Stimulated activated CD4-positive, alpha-beta T cell treated with anti-CD3 and anti-CD28 coated beads, Interleukin-15, amount 100 ng/mL, for 1 hour (primary cell): ENCODE measurements at places on chromosomes 6 and 20.

GRCh38 chr6:155093430-155093829 is 98.3 kb downstream of the TIAM2 start:
- DNase-seq, result no peak

DNA sequence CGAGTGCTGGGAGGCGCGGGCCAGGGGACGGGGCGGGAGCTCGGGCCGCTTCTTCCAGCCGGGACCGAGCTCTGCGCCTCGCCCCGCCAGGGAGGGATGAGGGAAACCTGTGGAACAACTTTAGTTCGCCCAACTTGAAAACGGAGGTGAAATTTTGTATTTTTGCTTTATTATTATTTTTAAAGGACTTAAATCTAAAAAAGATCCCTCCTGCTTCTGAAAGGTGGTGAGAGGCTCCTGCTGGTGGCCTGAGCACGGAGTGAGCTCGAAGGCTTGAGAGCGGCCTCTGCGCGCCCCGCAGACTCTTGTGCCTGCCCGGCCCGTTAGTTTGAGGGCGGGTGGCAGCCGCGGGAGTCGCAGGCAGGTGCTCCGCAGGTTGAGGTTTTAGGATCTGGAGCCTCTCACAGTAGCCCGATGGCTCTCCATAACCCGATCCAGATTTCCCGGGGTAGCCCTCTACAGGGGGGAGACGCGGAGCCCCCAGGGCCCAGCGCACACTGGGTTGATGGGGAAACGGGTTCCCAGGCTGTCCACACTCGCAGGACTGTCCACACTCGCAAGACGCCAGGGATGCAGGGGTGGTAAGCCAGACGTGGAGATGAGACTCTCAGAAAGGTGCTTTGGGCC is 46.2 kb upstream of the SUPT3H start:
- DNase-seq, result no peak

GRCh38 chr20:21322921-21323331 is 19.8 kb downstream of the XRN2 start:
- DNase-seq, result no peak

DNA sequence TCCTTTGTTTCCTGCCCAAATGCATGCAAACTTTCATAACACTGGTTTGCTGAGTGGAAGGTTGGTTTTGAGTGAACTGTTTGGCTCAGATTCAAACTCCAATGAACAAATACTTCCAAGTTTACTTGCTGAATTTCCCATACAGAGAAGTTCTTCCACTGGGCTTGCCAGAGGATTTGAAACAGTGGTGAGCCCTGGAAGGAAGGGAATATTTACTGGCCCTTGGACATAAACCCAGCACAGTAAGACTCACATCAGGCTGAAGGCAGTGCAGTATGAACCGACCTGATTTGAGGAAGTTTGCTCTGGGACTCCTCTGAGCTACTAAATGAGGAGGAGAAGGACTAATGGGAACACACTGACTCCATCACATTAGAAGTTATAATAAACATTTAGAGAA is 3.8 kb downstream of the TRAF3IP2 start:
- no peak for DNase-seq

DNA sequence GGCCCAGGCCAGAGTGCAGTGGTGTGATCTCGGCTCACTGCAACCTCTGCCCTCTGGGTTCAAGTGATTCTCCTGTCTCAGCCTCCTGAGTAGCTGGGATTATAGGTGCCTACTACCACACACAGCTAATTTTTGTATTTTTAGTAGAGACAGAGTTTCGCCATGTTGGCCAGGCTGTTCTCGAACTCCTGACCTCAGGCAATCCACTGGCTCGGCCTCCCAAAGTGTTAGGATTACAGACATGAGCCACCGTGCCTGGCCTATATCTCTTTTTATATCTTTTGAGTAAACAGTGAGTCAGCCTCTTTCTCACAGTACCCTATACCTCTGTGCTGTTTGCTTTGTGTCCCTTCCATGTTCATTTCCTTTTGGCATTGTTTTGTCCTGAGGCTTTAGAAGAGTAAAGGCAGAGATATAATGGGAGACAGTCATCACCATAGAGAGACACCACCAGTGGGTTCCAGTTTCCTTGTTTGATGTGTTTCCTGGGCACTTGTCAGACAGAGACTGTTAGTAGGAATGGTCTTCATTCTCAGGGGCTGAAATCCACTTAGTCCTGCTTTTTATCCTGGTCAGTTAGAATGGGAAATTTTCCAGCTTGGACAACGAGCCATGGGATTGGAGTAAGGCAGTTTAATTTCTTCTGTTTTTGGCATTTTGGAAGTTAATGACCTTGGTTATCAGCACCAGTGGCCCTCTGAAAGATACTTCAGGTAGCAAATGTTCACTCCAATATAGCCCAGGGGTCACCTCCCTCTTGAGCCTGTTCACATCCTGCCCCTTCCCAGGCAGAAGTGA is 32.2 kb upstream of the ASXL1 start:
- no peak for DNase-seq

DNA sequence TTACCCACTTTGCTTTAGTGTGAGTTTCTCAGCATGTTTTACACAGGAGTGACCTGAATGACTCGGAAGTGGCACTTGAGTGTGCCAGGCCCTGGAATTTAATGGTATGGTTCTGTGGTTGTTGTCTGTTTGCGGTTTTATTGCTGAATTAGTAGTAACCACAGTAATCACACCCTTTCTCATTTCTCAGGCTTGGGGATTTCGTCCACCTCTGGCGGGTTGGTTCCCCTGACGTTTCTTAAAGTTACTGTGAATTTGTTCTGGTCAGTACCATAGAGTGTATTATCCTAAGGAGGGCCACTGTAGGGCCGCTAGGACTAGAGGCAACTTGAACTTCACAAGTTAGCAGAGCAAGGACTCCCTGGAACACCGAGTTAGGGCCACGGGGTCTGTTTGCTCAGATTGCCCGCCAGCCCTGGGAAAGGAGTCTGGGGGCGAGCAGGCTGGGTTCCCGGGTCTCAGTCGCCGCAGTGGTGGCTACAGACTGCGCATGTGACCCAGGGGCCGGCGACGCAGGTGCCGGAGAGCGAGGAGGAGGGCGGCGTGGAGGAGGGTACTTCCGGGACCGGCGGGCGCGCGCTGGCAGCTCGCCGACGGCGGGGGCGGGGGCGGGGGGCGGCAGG is 546 bp upstream of the KLHL32 start:
- no peak for DNase-seq

GRCh38 chr20:57611586-57612311 is 8.5 kb downstream of the ZBP1 start:
- DNase-seq, result no peak

DNA sequence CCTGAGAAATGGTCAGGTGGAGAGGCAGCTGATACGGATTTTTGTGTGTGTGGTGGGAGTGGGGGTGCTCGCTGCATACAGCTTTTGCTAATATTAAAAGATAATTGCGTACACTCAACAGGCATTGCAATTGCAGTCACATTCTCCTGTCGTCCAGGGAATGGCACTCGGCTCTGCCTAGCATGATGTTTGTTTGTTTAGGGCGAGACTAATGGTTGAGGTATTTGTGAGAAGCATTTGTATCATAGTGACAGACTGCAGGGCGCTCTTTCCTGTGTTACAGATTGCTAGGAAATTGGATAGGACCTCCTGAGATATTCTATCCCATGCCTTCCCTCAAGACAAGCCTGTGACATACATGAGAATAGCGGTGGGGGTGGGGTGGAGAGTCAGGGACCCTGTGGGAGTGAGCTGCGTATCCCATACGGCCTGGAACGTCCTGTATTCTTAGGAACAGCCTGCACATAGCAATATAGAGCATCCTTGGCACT is 207.4 kb downstream of the SOX4 start:
- no peak for DNase-seq

DNA sequence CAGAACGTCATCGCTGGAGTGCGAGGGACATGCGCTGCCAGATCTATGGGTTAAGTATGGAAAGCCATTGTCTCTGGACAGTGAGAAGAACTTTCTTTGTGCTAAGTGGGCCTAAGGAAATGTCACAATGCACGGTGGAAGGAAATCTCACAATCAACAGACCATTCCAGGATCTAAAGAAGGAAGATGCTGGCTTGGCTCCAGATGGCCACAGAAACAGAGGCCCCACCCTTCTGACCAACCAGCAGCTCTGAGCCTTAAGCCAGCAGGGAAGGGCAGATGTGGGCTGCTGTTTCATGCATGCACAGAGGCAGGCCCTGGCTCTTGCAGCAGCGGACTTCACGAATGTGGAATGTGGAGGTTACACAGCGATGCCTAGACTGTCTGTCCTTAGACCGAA is 156.3 kb downstream of the SOBP start:
- no peak for DNase-seq

GRCh38 chr6:36852481-36853147 is 13.4 kb upstream of the CPNE5 start:
- no peak for DNase-seq

- no peak for DNase-seq
Measured at GRCh38 chr20:23488996-23489395, 1.9 kb upstream of the CST8 start.

- no peak for DNase-seq
Measured at GRCh38 chr20:9359561-9360308, 154.7 kb upstream of the LAMP5 start.

DNA sequence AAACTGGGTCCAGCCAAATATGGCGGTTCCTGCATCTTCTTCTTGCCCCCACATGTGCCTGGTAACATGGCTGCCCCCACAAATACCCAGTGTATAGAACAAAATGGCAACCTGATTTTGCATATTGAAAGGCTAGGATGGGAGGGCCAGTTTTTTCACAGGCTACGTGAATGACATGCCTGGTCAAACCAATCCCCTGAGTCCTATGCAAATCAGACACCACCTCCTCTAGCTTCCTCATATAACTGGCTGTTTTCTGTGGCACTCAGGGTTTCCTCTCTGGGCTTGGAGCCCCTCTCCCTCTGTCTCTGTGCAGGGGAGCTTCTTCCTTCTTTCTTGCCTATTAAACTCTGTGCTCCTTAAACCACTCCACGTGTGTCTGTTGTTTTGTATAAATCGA is 372.1 kb downstream of the KIF16B start:
- no peak for DNase-seq

DNA sequence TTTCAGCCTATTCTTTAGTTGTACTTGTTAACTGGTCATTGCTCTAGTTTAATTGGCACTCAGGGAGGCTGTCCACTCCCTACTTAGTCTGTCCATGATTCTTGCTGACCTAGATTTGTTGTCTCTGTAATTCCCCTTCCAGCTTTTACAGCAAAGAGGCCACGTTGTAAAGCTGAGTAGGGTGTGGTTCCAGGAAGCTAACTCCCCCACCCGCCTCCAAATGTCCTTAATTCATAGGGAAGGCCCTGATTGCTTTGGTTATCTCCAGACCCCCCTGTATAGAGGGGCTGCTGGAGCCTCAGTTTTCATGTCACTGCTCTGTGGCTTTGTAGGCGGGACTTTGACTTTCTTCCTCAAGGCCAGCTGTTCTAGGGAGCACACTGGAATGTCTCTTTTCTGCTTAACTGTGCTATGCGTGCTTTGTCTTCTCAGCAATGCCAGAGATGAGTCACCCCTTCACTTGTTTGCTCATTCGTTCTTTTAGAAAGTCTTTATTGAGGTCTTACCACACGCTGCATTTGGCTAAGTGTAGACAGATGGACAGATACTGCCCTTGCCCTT is 175.1 kb upstream of the JAG1 start:
- no peak for DNase-seq

- DNase-seq, result no peak
Measured at GRCh38 chr20:31838646-31839292, 6.6 kb downstream of the FOXS1 start.

DNA sequence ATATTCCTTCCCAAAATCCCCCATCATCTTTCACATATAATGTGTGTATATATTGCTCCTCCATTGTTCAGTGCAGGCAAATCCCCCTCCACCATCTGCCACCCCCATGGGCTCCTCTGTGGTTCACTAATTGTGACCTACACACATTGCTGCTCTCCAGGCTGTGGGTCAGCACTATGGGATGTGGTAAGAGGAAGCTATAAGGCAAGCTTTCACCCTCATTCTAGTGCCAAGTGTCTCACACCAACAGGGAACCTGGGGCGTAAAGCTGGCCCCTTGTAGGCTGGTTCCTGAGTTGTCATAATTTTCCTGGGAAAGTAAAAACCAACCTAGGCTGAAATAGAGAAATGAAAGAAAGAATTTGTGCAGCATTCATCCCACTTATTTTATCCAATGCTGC is 16.8 kb downstream of the FKBP1A start:
- no peak for DNase-seq

DNA sequence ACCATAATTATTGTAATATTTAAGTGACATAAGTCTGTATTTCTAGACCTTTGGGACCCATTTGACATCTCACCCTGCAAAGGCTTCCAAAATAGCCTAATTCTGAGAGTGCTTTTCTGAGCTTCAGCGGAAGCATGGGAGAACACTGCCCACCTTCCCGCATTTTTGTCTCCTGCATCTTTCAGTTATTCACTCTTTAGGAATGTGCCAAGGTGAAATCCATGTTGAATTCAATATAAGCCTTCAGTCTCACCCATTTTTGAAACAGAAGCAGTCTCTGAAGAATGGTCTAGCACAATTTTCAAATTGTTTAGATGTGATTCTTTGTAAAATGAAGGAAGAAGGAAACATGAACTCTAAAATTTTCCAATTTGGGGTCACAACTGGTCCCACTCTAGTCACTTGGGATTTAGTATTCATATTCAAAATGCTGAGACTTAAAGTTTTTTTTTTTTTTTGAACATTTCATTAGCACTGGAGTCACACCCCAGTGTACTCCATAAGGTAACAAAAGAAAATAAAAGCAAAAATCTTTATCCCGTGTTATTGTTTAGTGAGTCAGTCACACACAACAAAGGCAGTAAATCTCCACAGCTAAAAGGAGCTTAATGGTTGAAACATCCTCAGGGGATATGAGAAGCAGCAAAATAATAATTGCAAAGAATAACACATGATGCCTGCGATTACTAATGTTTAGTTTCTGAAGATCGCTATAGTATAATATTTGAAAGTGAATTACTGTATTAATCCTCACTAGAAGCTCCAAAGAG is 479.9 kb upstream of the BTBD3 start:
- DNase-seq, result no peak

DNA sequence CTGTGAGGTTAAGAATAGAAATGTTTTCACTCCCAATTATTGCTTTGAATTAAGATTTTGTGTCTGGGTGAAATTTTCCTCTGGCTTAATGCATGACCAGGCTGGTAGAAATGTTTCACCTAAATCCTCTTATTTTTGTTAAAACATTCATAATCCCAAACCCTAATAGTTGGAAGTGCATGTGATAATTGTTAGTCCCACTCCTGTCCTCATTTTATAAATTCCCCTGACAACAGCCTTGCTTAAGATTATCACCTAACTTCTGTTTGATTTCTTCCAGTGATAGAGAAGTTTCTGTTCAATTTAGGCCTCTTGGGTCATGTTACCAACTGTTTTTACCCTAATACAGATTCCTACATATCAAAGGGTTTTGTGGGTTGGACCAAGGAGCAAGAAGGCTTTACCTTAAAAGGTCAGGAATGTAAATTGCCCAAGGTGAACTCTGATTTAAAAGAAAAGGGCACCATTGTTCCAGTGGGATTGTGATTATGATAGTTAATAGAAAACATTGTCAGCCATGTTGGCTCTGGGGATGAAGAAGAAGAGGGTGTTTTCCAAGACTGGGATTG is 158.7 kb upstream of the CENPW start:
- no peak for DNase-seq

GRCh38 chr20:21016751-21017150 is 89.4 kb downstream of the LINC00237 start:
- DNase-seq, result no peak

GRCh38 chr20:33076662-33077372 is 2.6 kb upstream of the BPIFB4 start:
- no peak for DNase-seq
